ENCODE measurements at places on chromosomes 5 and 9.

GRCh38 chr9:13860946-13861640, 452.8 kb downstream of the NFIB start:
- DNase-seq: no peak

- DNase-seq: no peak
Measured at GRCh38 chr9:134628354-134628736, 13.3 kb upstream of the COL5A1 start.

GRCh38 chr5:149387982-149388381, 8.9 kb upstream of the IL17B start:
- no peak for DNase-seq

GRCh38 chr5:143758750-143759149, 53.2 kb upstream of the HMHB1 start:
- DNase-seq: no peak

DNA sequence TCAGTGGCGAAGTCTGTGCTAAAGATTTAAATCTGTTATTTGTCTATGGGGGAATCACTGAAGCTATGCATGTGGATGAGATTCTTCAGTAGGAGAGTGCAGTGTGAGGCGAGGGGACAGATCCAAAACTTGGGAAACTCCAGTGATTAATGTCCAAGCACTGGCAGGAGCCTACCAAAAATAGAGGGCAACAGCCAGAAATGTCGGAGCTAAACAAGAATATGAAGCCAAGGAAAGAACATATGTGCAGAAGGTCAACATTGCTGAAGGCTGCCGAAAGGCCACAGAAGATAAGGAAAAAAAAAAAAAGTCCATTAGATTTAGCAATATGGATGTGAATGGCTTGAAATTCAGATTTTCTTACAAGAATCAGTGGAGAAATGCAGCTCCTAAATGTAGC, 61.8 kb downstream of the C6 start:
- no peak for DNase-seq

- DNase-seq: peak; percentile 49
Measured at GRCh38 chr9:107260437-107261081, 22.5 kb upstream of the RAD23B start.

- DNase-seq: no peak
Measured at GRCh38 chr9:99438596-99438995, 216.5 kb downstream of the SEC61B start.

GRCh38 chr5:180799194-180799593, 3.4 kb downstream of the MGAT1 start:
- no peak for DNase-seq

DNA sequence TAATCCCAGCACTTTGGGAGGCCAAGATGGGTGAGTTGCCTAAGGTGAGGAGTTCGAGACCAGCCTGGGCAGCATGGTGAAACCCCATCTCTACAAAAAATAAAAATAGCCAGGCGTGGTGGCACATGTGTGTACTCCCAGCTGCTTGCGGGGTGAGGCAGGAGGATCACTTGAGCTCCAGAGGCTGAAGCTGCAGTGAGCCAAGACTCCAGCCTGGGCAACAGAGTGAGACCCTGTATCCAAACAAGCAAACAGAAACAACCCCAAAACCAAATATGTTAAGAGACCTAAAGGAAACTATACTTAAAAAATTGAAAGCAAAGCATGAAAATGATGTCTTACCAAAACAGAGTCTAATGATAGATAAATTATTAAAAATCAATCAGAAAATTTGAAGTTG, 12.4 kb downstream of the HNRNPAB start:
- DNase-seq: no peak

DNA sequence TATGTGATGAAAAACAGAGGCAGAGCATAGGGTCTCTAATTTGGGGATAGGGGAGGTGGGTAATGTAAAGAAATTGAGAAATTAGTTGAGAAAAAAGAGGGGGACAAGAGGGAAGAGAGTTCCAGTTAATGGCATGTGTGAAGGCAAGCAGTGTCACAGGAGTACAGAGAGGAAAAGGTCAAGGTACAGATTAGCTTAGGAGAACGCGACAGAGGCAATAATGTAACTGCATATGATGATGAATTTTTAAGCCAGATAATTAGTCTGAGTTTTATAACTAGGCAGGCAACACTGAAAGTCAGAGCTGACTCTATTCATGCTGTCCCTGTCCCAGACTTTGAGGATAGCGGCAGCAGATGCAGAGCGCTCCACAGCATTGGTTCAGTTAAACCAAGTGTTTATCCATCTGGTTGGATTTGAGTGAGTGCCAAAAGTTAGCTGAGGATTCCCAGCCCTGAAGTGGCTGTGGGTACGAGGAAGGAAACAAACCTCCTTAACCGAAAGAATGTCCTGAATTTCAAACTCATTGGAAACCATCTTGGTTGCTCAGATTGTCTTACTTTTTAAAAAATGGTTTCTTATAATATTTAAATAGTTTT, 315.2 kb downstream of the ARHGAP26 start:
- DNase-seq: no peak

DNA sequence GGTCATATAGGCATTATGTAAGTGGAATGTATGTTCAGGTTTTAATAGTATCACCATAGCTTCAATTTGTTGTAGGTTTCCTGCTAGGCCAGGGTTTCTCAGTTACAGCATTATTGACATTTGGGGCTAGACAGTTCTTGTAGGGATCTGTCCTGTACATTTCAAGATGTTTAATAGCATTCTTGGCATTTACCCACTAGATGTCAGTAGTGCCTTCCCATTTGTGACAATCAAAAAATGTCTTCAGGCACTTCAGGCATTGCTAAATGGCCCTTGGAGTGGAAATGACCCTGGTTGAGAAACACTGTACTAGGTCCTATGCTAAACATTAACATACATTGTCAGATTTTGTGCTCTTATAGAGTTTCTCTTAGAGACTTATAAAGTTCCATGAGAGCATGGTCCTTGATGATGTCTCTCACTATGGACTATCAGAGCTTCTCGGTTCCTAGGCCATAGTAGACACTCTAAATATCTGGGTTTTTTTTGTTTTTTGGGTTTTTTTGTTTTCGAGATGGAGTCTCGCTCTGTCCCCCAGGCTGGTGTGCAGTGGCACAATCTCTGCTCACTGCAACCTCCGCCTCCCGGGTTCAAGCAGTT, 1.4 kb downstream of the KIF20A start:
- peak; percentile 75 for DNase-seq

GRCh38 chr5:93342563-93343061, 238.4 kb downstream of the NR2F1-AS1 start:
- no peak for DNase-seq

GRCh38 chr9:83622433-83622938, 457 bp upstream of the IDNK start:
- DNase-seq: no peak

GRCh38 chr5:175556794-175557193, 78.4 kb downstream of the SFXN1 start:
- no peak for DNase-seq

DNA sequence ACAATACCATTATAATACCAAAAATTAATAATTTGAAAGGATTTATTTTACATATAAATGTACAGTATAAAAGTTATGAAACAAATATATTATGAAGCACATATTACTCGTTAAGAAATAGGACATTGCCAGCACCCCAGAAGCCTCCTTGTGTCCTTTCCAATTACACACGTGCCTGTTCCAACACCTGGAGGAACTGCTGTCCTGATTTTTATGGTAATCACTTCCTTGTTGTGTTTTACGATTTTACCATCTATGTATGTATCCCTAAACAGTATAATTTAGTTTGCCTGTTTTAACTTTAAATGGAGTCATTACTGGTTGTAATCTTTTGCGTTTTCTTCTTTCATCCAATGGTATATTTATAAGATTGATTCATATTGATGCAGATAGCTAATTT, 105.0 kb downstream of the CDC42SE2 start:
- no peak for DNase-seq

DNA sequence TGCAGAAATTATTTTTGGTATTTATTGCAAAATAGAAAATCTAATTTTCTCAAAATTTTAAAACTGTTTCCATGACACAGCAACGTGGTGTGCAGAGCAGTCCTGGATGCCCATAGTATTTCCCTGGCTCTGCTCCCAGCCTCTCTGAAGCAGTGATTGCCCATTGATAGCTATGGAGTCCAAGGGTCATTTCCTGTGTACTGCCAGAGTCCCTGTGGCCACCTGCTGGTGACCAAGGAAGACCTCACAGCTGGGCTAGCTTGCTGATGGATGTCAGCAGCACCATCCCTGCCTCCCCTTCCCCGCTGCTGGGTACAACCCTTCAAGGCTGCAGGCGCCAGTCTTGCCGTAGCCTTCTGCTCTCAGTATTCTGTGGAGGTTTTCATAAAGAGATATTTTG, 184.1 kb downstream of the DIRAS2 start:
- no peak for DNase-seq

- DNase-seq: no peak
Measured at GRCh38 chr5:98513380-98513779, 260.1 kb upstream of the RGMB start.

GRCh38 chr5:175257128-175257846, 186.7 kb downstream of the DRD1 start:
- DNase-seq: no peak

DNA sequence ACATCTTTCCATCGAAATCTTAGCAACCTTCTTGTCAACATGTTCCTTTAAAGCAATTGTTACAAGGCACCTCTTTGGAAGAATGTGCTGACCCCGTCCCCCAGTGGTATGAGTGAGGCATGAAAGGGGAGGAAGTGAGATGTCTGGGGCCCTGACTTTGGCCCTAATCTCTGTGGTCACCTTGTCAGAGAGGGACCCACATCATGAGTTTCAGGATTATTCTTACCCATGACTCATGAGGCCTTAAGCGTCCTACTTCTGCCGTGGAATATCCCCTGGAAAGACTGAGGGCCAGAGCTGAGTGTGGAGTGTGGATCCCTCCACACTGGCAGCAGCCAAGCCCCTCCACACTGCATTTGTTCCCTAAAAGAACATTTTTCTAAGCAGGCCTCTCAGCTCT, 81.2 kb downstream of the FSTL4 start:
- no peak for DNase-seq

DNA sequence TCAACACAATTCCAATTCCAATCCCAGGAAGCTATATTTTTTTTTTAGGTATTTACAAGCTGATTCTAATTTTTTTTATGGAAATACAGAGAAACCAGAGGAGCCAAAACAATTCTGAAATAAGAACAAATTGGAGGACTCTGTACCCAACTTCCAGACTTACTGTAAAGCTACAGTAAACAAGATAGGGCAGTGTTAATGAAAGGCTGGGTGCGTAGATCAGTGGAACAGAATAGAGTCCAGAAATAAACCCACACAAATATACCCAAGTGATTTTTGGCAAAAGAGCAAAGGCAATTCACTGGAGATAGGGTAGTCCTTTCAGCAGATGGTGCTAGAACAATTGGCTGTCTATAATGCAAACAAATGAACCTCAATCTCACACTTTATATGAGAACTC, 50.6 kb downstream of the WHRN start:
- no peak for DNase-seq

- no peak for DNase-seq
Measured at GRCh38 chr5:133421394-133421793, 190.9 kb downstream of the FSTL4 start.

DNA sequence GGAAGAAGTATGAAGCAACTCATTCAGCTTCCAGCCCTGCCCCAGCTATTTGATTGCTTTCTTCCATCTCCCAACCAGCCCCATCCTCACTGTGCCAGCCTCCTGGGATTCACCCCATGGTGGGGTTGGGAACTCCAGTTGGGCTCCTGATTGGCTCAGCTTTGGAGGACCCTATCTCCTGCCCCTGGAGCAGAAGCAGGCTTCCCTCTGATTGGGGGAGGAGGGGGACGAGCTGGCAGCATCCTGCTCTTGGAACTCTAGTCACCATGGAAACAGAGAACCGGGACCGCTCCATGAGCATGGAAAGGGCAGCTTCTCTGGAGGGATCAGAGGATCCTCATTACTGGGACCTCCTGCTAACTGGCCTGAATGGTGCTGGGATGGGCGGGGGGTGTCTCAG, 2.6 kb downstream of the SLC6A7 start:
- DNase-seq: no peak

GRCh38 chr5:160675988-160676387, 176.0 kb downstream of the ATP10B start:
- DNase-seq: no peak

DNA sequence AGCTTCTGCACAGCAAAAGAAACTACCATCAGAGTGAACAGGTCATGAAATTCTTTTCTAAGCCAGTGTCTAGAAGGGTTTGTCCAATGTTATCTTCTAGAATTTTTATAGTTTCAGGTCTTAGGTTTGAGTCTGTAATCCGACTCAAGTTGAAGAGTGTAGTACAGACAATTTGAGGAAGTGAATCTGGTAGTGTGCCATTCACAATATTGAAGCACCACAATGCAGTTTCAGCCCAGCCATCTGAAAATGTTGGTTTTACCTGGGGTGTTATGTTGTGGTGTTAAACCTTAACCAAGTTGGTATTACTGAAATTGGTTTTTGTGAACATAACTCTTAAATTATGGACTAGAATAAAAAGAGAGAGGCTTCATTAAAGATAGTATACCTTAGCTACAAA, 77.2 kb downstream of the ADAMTS16 start:
- DNase-seq: no peak

- DNase-seq: peak; percentile 69
Measured at GRCh38 chr5:132962429-132963021, 909 bp downstream of the AFF4 start.

DNA sequence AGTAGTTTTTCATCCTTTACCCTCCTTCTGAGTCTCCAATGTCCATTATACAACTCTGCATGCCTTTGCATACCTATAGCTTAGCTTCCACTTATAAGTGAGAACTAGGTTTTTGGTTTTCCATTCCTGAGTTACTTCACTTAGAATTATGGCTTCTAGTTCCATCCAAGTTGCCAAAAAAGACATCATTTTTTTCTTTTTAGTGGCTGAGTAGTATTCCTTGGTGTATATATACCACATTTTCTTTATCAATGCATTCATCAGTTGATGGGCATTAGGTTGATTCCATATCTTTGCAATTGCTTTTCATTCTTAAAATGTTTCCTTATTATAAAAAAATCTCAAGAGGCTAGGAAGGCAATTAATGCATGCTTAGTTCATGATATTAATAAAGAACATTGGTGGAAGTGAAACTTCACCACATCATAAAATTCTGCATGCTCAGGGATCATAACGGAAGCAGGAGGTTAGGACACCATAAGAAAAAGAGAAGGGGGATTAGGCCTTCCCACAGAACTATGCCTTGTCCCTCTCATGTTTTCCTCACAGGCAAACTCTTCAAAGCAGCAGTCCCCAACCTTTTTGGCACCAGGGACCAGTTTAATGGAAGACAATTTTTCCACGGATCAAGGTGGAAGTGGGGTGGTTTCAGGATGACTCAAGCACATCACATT, 105.2 kb downstream of the FRMD3 start:
- no peak for DNase-seq

- no peak for DNase-seq
Measured at GRCh38 chr5:74394528-74394915, 246.0 kb downstream of the ENC1 start.

- DNase-seq: peak; percentile 67
Measured at GRCh38 chr9:27791311-27791710, 218.0 kb upstream of the C9orf72 start.

DNA sequence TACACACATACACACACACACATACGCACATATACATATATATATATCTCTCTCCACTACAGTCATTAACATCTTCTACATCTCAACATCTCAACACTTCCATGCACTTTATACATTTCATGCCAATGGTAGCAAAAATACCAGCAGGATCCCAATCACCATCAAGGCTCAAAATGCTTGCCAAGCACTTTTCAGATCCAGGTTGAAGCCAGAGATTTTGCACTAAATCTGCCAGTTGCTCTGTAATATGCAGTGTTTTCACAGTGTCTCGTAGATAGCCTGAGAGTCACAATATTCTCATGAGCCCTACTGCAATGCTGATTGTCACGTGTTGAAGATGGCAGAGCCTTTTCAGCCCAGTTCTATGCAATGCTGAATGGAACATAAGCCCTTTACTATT, 1140.9 kb upstream of the C9orf72 start:
- no peak for DNase-seq
